ENCODE measurements at places on chromosomes 11 and 22.

DNA sequence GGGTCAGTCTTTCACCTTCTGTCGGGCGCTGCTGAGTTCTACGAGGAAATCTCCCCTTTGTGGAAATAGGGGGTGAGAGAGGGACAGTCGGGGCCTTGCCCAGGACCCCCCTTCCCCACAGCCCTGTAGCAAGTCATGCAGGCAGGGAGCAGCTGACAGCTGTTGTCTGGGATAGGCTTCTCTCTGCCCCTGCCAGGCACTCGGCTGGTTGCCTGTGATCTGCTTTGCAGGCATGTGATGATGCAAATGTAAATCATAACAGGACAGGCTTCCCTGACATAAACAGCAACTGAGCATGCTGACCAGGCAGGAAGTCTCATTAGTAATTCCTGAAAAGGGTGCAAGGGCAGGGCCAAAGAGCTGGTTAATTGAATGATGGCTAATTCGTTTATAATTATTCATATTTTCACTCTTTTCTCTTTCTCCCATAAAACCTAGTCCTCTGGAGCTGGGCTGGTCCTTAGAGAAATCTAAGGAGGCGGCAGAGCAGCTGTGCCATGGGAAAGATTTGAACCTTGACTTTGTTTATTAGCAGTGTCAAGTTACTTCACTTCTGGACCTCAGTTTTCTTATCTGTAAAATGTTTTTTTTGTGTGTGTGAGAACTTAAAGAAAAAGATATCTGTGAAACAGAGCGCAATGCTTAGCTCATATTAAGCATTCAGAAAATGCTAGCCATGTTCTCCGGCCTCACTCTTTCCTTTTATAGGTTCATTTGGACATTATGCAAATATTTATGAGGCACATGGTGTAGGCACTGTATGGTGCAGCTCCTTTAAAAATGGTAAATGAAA is 129.7 kb downstream of the LDLRAD3 start:
- H3K4me1 ChIP-seq: no peaks in the 10 kb centered on the region
- no peaks in the 10 kb centered on the region for H3K27me3 ChIP-seq
- no peak overlapping the region for H3K27ac ChIP-seq
- H3K4me3 ChIP-seq: no peak overlapping the region
- DNase-seq: no peak
- H3K36me3 ChIP-seq: no peaks in the 10 kb centered on the region

DNA sequence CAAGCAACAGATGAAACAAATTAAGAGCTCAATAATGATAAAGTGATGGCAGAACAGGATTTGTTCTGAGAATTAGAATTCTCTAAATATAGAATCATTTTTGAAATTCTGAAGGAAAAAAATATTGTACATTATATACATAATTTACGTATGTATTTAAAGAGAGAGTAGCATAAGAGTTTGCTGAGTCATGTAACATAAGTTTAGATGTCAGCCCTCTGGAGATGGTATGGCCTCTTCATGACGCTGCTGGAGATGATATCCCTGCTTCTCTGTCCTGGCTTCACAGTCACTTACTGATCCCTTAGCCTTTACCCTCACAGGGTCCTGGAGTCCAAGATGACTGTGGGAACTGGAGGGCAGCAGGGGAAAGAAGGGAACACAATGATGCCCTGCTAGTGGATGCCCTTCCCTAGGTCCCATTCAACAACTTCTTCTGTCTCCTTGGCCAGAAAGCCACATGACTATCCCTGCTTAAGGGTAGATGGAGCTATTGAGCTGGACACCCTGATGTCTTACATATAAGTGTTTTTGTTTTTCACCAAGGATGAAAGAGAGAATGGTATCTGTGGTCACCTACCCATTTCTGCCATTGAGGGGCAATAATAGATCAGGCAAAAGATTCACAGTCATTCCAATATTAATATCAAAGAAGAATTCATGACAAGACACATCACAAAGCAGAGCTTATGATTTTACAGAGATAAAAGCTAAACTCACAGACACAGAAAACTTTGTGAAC is 753.1 kb downstream of the TBC1D22A start:
- no peaks in the 10 kb centered on the region for H3K4me1 ChIP-seq
- no peak overlapping the region for H3K27ac ChIP-seq
- H3K27me3 ChIP-seq: no peaks in the 10 kb centered on the region
- no peak overlapping the region for H3K4me3 ChIP-seq

DNA sequence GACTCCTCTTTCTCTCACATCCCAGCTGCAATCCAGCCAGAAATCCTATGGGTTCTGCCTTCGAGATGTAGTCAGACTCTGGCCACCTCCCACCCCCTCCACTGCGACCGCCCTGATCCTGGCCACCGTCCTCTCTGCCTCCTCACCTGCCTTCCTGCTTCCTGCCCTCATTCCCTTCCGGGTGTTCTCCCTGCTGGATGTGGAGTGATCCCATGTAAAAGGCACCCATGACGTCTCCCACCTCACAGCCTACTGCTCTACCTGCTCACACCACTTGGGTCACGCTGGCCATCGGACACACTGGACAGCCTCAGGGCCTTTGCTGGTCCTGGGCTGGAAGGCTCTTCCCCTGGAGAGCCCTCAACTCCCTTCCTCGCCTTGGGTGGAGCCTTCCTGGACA is 33.7 kb upstream of the CD5 start:
- no peaks in the 10 kb centered on the region for H3K36me3 ChIP-seq
- no peak overlapping the region for H3K4me3 ChIP-seq
- peaks cover 8% of the 10 kb centered on the region for H3K4me1 ChIP-seq
- no peak overlapping the region for H3K27ac ChIP-seq
- no peak for DNase-seq
- no peaks in the 10 kb centered on the region for H3K27me3 ChIP-seq

- no peak overlapping the region for H3K27ac ChIP-seq
- H3K36me3 ChIP-seq: no peaks in the 10 kb centered on the region
- H3K4me1 ChIP-seq: no peaks in the 10 kb centered on the region
- no peak for DNase-seq
- no peak overlapping the region for H3K4me3 ChIP-seq
Observed at GRCh38 chr11:121207485-121208115, 85.0 kb upstream of the SC5D start.

GRCh38 chr22:17098379-17098819 is 13.6 kb downstream of the IL17RA start:
- no peaks in the 10 kb centered on the region for H3K27me3 ChIP-seq
- H3K27ac ChIP-seq: no peak overlapping the region
- DNase-seq: no peak
- no peaks in the 10 kb centered on the region for H3K4me1 ChIP-seq
- no peak overlapping the region for H3K4me3 ChIP-seq
- H3K36me3 ChIP-seq: no peaks in the 10 kb centered on the region

DNA sequence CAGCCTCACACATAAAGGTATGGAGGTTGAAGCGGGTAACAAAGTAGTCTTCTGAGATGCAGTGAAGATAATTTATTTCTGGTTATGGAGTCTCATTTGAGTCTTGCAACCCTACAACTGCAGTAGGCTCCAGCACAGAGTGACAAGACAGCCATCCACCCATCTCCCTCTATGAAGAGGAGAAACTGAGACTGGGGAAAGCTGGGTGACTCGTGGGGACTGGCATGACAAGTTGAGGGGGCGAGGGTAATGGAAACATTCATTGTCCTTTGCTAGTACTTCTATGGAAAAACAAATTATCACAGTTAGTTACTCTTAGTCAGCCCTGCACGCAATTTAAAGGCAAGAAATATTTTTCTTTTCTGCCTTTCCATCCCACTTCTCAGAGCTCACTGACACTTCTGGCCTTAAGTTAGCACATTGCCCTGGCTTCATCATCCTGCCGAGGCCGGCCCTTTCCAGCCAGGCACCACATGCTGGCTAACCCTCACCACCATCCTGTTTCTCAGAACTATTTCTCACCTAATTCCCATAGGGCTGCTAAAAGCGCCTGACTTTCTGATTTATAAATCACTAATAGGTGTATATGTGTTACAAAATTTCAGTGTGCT is 361.1 kb downstream of the ETS1 start:
- no peaks in the 10 kb centered on the region for H3K36me3 ChIP-seq
- no peaks in the 10 kb centered on the region for H3K27me3 ChIP-seq
- H3K27ac ChIP-seq: no peak overlapping the region
- no peak for DNase-seq
- H3K4me3 ChIP-seq: no peak overlapping the region
